GM04503 (cell line): ENCODE measurements at places on chromosomes 5 and 9.

- no peak for DNase-seq
These were observed 362.8 kb downstream of the SEMA5A start for GRCh38 chr5:9182899-9183695.

GRCh38 chr9:133873461-133873891 is 118.6 kb downstream of the VAV2 start:
- no peak for DNase-seq

GRCh38 chr5:31208043-31208442 is 14.6 kb downstream of the CDH6 start:
- no peak for DNase-seq

GRCh38 chr5:142587354-142587965 is 98.4 kb downstream of the FGF1 start:
- DNase-seq, result no peak

- DNase-seq, result no peak
These were observed 199.4 kb downstream of the MEF2C start for GRCh38 chr5:88683506-88684135.

- DNase-seq, result no peak
These were observed 8.0 kb upstream of the CCIN start for GRCh38 chr9:36161187-36161586.

DNA sequence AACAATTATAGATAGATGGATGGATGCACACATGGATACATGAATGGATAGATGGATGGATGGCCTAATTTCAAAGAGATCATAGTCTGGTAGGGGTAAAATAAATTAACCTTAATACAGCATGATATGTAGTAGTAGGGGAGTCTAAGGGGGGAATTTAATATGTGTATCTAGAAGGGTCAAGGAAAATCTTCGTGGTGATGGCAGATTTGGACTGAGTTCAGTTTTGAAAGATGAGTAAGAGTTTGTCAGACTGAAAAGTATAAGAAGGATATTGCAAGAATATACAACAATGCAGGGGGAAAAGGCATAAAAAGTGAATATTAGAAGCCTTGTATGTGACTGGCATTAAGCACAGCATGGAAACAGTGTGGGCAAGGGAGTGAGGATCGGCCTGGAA is 98.7 kb downstream of the ZNF462 start:
- DNase-seq, result no peak

DNA sequence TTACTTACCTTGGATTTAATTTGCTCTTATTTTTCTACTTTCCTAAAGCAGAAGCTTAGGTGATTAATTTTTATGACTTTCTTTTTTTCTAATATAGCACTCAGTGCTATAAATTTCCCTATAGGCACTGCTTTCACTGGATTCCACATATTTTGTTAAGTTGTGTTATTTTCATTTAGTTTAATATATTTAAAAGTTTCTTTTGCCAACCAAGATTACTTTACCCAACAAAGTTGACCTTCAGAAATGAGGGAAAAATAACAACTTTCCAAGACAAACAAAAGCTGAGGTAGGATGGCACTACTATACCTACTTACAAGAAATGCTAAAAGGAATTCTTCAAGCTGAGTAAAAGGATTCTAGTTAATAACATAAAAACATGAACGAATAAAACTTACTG is 8.8 kb upstream of the IFNB1 start:
- no peak for DNase-seq
